ENCODE measurements at places on chromosomes 6 and 20.

DNA sequence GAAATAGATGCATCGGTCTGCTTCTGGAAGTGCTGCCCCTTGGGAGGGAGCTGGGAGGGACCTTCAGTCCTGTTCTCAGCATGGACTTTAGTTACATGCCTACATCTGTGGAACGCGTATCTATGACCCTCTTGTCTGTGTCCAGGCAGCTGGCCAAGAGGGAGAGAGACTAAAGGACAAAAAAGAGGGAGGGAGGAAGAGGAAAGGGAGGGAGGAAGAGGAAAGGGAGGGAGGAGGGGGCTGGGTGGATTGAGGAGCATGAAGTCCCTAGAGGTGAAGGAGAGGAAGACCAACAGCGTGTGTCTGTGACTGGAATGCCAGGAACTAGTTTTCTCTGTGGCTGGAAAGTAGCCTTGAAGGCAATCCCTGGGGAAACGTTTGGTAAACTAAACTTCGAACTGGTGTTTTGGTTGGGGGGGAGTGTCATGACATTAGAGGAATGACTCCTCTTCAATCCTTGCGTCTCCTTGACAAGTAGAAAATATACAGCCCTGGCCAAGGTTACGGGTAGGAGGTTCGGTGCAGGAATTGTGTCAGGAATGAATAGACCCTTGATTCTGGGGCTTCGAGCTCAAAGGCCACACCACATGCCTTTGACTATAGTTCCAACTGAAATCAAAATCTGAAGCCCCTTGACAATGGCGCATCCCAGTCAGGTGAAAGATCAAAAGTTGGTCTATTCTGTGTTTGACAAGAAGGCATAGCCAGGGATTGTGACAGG is 52.0 kb upstream of the PLEKHG1 start:
- DNase-seq: no peak

GRCh38 chr6:87949194-87949593 is 98.4 kb upstream of the SPACA1 start:
- no peak for DNase-seq

GRCh38 chr6:70304616-70305015 is 1.7 kb upstream of the COL9A1 start:
- no peak for DNase-seq

GRCh38 chr6:49151957-49152356 is 311.1 kb downstream of the MMUT start:
- DNase-seq: no peak

- no peak for DNase-seq
Observed at GRCh38 chr6:119312875-119313338, 36.7 kb downstream of the MAN1A1 start.

DNA sequence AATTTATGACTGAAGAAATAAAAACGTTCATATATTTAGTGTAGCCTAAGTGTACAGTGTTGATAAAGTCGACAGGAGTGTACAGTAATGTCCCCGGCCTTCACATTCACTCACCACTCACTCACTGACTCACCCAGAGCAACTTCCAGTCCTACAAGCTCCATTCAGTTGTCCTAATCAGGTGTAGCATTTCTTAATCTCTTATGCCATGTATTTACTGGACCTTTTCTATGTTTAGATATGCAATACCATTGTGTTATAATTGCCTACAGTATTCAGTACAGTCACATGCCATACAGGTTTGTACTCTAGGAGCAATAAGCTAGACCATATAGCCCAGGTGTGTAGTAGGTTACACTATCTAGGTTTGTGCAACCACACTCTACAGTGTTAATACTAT is 610.2 kb upstream of the NOX3 start:
- DNase-seq: no peak

DNA sequence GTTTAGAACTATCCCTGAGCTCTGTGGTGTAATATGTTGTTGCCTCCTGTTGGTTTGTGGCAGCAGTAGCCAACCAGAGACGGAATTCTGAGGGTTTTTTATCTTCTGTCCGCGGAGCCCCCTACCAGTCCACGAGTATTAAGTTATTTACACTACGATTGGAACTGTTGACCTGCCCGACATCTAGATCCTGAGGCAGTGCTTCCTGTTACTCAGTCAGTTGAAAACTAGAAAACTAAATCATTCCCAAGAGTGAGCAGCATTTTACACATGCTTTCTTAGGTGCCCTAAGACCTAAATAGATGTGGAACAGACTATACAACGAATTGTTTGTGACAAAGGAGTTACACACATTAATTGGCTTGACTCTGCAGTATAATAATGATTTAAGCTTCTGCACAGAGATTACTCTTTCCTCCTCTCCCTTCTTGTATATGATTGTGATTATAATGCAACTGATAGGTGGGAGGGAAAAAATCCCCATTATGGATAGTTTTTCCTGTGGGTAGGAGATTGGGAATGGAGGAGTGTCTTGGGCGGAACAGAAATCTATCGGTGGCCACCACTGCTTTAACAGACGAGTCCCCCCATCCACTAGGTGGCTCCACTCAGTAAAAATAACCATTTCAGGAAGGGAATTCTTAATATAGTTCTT is 1.7 kb downstream of the LOC128125822 start:
- no peak for DNase-seq

DNA sequence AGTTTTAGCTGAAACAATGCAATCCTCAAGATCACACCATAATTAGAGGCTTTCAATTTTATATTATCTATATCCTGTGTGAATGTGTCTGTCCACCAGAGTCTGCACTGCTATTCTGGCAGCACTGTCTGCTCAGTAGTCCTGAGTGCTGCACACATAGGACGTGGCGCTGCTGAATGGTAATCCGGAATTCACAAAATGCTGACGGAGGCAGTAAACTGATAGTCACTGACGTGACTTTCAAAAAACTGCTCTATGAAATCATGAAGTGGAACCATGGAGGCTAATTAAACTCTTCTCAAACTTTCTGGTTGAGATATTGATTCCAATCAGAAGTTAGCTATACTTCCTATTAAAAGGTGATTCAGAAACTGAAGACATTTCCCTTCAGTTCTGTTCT is 190.8 kb upstream of the NOX3 start:
- no peak for DNase-seq

DNA sequence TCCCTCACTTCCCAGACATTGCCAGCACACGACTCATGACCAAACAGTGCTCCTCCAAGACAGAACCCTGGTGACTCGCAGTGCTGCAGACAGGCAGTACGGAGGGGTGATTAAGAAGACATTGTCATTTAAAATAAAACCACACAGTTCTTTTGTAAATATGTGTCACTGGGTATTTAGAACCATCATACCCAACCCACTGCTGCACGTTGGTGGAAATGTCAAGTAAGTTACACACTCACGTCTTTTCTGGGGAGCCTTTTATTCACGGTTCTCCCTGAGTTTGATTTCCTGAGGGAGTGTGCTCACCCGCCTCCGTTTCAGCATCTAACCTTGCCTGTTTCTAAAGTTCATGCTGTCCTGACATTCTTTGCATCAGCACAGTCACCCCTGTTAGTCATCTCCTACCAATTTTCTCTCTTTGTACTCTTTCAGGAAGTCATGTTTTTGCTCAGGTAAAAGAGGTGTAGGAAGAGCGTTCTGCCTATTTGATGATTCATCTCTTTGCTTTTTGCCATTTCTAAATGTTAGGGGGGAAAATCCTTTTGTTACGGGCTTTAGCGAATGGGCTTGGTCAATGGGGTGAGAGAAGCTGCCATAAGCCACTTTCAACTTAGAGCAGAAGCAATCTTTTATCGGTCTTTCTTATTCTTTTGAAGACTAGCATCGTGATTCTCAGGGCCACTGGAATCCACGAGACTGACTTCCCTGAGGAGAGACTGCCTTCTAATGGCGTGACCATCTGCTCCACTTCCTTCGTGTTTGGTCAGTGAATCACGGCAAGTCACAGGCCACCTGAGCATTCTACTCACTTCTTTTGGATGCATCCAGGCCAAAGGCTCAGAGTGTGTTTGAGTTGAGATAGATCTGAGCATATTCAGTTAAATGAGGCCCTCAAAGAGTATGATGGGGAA is 512.8 kb upstream of the JARID2 start:
- DNase-seq: no peak

DNA sequence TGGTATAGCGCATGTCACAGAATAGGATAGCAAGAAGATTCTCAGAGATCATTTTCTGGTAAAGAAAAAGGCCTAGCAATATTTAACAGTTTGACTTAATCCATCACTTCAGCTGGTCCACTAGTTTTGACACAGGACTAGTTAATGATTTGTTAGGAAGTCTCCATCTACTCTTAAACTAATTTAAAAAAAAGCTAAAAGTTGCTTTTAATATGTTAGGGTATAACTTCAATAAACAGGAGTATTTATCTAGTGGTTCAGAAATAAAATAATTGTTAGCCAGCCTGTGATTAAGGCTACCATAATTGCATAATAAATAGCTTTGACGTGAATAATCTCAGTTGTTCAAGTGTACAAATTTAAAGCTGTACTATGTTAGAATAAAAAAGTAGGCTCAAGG is 195.6 kb downstream of the FUT9 start:
- DNase-seq: no peak

DNA sequence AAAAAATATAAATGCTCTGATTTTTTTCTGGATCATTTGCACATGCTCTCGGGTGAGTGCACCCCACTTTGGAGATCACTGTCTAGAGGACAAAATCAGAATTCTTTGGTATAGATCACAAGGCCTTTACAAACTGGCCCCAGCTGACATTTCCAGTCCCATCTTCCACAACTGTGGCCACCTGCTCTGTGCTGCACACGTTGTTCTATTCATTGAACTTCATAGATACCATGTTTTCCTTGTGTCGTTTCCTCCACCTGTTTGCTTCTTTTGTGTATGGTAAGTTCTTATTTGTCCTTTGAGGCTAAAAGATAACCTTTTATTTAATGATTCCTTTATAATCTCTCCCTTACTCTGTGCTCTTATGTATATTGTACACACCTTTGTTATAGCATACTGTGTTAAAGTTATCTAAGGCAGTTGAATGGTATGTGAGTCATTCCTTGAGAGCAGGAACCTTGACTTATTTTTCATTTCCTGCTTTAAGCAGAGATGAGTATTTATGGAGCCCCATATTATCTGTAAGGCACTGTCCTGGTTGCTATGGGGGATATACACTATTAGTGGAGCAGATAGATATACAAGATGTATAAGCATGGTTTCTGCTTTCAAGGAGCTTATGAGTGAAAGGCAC is 12.0 kb upstream of the SLC17A5 start:
- DNase-seq: no peak

GRCh38 chr20:52837378-52837777 is 134.8 kb upstream of the TSHZ2 start:
- no peak for DNase-seq

DNA sequence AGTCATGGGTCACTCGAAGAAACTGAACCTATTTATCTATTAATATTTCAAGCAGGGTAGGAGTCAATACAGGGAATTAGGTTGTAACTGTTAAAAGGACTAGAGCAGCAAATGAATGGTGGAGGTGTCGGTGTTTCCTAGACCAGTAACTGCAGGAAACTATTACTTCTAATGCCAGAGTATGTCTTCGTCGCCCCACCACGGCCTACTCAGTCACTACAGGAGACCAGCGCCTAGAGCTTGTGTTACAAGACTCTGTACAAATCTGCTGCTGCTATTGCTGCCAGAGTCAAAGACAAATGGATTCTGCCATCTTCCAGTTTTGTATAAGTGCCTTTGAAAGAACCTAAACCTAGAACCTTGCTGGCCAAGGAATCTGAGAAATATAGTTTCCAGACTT is 343.9 kb downstream of the SOX4 start:
- no peak for DNase-seq

DNA sequence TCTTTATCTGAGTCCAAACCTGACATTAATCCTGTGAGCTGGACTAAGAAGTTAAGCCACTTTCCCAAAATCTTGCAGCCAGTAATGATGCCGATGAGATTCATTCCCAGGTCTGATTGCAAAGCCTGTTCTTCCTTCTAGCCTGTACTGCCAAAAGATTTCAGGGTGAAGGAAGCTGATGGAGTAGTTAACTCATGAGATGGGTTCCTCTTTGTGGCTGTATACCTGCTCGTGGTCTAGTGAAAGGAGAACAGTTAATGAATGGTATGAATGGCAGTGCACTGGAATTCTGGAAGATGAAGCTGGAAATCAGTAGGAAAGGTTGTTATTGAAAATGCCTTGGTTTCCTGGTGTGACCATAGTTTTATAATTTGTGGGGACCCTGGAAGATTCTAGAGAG is 112.0 kb downstream of the FYN start:
- no peak for DNase-seq

- no peak for DNase-seq
Observed at GRCh38 chr6:35541836-35542235, 29.1 kb upstream of the TULP1 start.

- DNase-seq: no peak
Observed at GRCh38 chr20:50932691-50933280, 1.5 kb upstream of the ADNP start.

- no peak for DNase-seq
Observed at GRCh38 chr6:79710127-79710526, 79.0 kb downstream of the SH3BGRL2 start.

DNA sequence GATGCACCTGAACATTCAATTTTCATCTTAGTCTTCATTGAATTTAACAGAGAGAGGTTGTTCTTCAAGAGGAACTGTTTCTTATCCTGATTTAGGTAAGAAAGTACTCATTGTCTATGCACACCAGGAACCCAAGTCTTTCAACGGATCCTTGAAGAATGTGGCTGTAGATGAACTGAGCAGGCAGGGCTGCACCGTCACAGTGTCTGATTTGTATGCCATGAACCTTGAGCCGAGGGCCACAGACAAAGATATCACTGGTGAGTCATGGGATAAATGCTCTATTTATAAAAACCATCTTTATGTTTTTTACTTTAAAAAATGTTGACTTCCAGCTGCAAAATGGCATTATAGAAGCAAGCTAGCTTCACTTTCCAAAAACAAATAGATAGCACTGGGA is 10.2 kb downstream of the NQO2 start:
- no peak for DNase-seq
